ENCODE measurements at places on chromosomes 16 and 17.

- H3K27ac ChIP-seq = no peak overlapping the region
- no peak for DNase-seq
- H3K36me3 ChIP-seq = no peaks in the 10 kb centered on the region
- H3K27me3 ChIP-seq = no peaks in the 10 kb centered on the region
- no peak overlapping the region for H3K4me3 ChIP-seq
- H3K4me1 ChIP-seq = no peaks in the 10 kb centered on the region
Measured at GRCh38 chr17:71710816-71711215, 410.0 kb upstream of the SOX9 start.

GRCh38 chr16:54792811-54793210 lies 137.9 kb upstream of the IRX5 start:
- no peaks in the 10 kb centered on the region for H3K27me3 ChIP-seq
- no peak overlapping the region for H3K27ac ChIP-seq
- no peak overlapping the region for H3K4me3 ChIP-seq
- no peak for DNase-seq

DNA sequence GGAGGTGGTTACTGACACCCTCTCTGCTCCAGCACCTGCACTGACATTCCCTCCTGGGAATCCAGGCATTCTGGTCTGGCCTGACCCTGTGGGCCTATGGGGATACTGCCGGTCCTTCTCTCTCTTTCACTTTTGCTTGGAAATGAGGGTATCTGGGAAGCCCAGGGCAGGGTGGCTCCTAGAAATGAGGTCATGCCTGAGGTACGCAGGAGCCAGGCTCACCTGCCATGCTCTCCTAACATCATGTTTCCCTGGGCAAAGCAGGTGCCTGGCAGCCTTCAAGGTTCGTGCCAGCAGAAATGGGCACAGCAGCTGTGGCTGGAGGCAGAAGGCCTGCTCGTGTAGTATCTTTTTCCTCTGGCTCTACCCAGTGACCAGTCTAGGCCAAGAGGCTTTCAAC lies 3.3 kb downstream of the ITGA3 start:
- no peaks in the 10 kb centered on the region for H3K27me3 ChIP-seq
- no peaks in the 10 kb centered on the region for H3K36me3 ChIP-seq
- H3K27ac ChIP-seq = no peak overlapping the region
- no peak for DNase-seq
- peaks cover 5% of the 10 kb centered on the region for H3K4me1 ChIP-seq
- H3K4me3 ChIP-seq = no peak overlapping the region

DNA sequence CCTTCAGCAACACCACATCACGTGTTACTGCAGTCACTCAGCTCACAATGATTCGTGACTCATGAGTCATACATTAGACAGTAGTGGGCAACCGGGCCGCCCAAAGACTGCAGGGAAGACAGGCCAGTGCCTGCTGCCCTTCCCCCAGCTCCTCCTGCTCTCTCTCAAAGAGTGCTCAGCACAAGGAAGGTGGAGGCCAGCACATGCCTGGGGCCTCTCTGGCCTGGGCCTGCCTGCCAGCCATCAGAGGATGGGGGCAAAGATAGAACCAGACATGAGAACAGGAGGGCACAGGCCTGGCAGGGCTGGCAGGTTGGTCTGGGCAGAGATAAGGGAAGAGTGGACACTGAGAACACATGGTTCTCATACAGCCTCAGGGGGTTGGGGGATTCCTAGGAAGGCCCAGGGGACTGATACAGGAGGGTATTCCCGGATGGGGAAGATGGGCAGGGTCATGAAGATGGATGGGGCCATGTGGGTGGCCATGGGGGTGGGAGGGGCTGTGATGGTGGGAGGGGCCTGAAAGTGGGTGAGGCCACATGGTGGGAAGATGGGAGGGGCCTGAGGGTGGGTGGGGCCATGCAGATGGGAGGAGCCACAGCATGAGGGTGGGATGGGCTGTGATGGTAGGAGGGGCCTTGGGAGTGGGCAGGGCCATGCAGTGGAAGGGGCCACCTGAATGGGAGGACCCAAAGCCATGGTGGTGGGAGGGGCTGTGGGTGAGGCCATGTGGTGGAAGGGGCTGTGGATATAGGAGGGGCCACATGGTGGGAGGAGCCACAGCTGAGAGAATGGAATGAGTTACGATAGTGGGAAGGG lies 29.0 kb downstream of the KATNB1 start:
- H3K4me1 ChIP-seq = peaks cover 2% of the 10 kb centered on the region
- H3K36me3 ChIP-seq = peaks cover 5% of the 10 kb centered on the region
- peak; percentile 95 for DNase-seq
- no peaks in the 10 kb centered on the region for H3K27me3 ChIP-seq

DNA sequence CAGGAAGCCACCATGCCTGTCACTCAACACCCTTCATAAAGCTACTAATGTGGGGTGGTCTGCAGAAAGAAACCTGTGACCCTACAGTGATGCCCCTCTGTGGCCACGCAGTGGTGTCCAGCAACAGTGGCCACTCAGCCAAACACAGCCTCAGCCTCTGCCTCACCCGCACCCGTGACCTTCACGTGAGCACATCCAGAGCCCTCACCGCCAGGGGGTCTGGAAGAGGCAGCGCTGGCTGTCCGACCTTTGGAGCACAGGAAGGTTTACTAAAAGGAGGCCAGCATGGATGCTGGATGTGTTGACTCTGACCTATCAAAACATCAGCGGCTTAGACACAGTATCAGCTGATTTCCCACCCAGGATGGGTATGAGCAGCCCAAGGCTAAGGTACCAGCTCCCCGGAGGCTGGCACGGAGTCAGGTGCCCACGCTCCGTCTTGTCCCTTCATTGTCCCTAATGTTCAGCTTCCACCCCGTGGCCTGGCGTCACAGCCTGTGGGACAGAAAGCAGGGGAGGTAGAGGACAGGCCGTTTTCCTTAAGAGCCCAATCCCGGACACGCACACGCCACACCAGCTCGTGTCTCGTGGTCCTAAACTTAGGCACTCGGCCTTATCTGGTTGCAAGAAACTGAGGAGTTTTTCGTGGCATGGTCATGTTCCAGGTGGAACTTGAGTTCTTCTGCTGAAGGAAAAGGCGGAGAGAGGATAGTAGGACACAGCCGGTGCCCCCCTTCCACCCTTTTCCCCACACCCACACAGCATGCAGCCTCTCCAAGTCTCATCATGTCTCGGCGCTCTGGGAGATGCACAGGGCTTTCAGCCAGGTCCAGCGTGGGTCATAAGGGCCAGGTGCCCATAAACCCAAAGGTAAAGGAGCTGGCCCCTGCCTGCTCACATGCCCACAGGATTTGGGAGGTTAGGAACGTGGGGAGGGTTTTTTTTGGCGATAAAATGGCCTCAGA lies 49.7 kb upstream of the ENDOV start:
- peaks cover 6% of the 10 kb centered on the region for H3K36me3 ChIP-seq
- no peak overlapping the region for H3K4me3 ChIP-seq
- no peak overlapping the region for H3K27ac ChIP-seq
- DNase-seq = no peak
- H3K4me1 ChIP-seq = no peaks in the 10 kb centered on the region

DNA sequence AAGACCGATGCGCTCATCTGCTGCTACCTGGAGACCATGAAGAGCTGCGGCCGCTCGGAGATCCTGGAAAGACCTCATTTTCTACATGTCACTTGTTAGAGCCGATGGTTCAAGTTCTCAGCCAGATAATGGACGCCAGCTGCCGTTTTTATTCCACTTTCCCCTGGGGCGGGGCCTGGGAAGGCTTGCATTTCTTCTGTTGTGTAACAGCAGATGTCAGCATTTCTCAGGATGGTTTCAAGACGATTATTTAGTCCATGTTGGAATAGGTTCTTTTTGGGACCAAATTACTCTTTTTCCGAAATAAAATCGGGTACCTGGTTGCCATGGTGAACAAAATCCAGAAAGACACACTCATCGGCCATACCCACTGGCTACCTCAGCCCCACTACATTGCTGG lies 1418.3 kb downstream of the CDH11 start:
- no peaks in the 10 kb centered on the region for H3K4me1 ChIP-seq
- H3K27ac ChIP-seq = no peak overlapping the region
- DNase-seq = no peak
- H3K36me3 ChIP-seq = no peaks in the 10 kb centered on the region
- no peak overlapping the region for H3K4me3 ChIP-seq
- H3K27me3 ChIP-seq = no peaks in the 10 kb centered on the region

DNA sequence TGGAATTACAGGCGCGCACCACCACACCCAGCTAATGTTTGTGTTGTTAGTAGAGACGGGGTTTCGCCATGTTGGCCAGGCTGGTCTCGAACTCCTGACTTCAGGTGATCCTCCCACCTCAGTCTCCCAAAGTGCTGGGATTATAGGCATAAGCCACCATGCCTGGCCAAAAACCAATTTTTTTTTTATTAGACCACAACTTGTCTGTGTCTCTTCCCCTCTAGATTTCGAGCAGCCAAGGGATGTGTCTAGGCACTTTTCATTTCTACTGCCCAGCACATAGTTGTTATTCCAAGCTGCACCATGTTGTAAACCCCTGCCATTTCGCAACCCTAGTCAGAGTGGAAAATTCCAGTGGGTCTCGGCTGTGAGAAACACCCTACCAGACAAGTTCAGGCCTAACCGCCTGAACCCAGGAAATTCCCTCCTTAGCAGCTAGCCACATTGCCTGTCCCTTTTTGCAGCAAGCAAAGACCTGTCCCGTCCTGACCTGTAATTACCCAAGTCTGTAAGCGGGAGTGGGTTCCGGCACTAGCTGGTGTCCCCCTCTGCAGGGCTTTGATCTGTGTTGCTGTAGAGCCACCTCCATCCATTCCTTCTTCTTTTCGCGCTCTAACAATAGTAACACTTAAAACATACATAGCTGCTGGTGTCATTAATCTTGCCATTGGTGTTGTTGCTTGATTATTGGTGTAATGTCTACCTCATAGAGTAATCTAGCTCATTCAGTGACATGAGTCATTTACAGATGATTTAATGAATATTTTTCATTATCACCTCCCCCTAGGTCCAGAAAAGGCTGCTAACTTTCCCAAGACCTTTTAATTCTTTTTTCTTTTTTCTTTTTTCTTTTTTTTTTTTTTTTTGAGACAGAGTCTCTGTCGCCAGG lies 77.3 kb upstream of the ATF7IP2 start:
- no peaks in the 10 kb centered on the region for H3K36me3 ChIP-seq
- H3K27ac ChIP-seq = no peak overlapping the region
- no peak overlapping the region for H3K4me3 ChIP-seq
- H3K4me1 ChIP-seq = no peaks in the 10 kb centered on the region
- DNase-seq = no peak

GRCh38 chr17:8681170-8681949 lies 50.8 kb upstream of the MYH10 start:
- H3K4me3 ChIP-seq = no peak overlapping the region
- H3K27ac ChIP-seq = no peak overlapping the region
- H3K27me3 ChIP-seq = no peaks in the 10 kb centered on the region
- DNase-seq = no peak

DNA sequence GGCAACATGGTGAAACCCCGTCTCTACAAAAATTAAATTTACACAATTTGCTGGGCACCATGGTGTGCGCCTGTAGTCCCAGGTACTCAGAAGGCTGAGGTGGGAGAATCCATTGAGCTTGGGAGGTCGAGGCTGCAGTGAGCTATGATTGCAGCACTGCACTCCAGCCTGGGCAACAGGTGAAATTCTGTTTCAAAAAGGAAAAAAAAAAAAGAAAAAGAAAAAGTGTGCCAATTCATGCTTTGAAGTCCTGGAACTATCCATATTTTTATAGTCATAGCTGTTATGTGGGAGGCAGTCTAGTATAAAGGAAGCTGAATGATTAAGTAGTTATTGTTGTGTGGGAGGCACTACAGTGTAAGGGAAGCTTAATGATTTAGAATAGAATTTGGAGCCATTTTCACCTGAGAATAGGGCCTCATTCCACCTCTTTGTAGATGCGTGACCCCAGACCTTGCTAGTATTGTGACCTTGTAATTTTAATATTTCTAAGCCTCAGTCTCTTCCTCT lies 31.6 kb downstream of the IQCK start:
- no peaks in the 10 kb centered on the region for H3K4me1 ChIP-seq
- H3K27ac ChIP-seq = no peak overlapping the region
- no peaks in the 10 kb centered on the region for H3K36me3 ChIP-seq
- H3K27me3 ChIP-seq = no peaks in the 10 kb centered on the region
- no peak overlapping the region for H3K4me3 ChIP-seq
- DNase-seq = no peak

DNA sequence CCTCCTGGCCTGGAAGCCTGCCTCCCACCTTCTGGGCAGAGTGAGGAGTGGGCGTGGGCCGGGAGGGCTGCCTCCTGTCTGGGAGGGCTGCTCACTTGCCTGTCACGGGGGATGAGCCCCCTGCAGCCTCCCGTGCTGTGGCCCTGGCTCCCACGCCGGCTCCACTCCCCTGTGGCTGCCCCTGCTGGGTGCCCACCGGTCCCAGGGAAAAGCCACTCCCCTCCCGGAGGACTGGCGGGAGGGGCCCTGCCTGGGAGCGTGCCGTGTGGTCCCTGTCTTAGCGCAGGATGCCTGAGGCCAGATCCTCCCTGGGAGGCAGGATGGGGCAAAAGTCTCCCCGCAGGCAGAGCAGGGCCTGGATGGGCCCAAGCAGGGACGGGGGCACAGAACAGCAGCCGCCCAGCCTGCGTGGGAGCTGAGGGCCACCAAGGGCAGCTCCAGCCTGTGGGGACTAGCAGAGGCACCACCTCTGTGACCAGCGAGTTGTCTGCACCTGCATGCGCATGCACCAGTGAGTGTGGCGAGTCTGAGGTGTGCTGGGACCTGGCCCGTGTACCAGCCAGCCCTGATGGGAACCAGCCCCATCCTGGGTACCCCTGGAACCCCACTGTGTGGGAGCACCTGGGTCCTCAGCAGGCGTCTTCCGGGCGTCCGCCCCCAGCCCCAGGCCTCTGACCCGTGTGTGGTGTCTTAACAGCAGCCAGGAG lies 339.9 kb downstream of the SEC14L1 start:
- no peak for DNase-seq
- H3K27me3 ChIP-seq = no peaks in the 10 kb centered on the region
- H3K4me3 ChIP-seq = no peak overlapping the region
- H3K36me3 ChIP-seq = peaks cover 10% of the 10 kb centered on the region
- peaks cover 24% of the 10 kb centered on the region for H3K4me1 ChIP-seq

- H3K27ac ChIP-seq = no peak overlapping the region
- H3K27me3 ChIP-seq = no peaks in the 10 kb centered on the region
- no peak overlapping the region for H3K4me3 ChIP-seq
- H3K36me3 ChIP-seq = peaks cover 16% of the 10 kb centered on the region
Measured at GRCh38 chr16:56832768-56833167, 32.2 kb upstream of the SLC12A3 start.

GRCh38 chr16:25713785-25714570 lies 22.2 kb downstream of the HS3ST4 start:
- H3K27me3 ChIP-seq = no peaks in the 10 kb centered on the region
- DNase-seq = no peak
- H3K36me3 ChIP-seq = no peaks in the 10 kb centered on the region
- peaks cover 6% of the 10 kb centered on the region for H3K4me1 ChIP-seq
- H3K27ac ChIP-seq = no peak overlapping the region
- no peak overlapping the region for H3K4me3 ChIP-seq
